HEK293T (cell line): ENCODE measurements at places on chromosomes 1 and 21.

DNA sequence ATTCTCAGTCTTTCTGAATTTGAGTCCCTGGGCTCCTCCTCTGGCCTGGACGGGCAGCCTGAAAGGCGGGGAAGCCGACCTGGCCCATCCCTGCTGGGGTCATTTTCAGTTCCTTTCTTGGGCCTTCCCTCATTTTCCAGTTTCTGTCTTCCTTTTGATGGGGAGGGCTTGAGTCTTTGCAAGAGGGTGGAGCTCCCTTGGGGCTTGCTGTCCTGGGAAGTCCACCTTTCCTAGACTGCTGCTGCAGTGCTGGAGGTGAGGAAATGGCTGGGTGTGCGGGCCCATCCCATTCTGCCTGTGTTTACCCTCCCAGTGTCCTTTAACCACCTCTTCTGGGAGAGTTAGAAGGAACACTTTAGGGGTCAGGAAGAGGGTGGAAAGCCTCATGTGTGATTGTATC, 40.4 kb upstream of the SYNC start:
- no peak for DNase-seq

DNA sequence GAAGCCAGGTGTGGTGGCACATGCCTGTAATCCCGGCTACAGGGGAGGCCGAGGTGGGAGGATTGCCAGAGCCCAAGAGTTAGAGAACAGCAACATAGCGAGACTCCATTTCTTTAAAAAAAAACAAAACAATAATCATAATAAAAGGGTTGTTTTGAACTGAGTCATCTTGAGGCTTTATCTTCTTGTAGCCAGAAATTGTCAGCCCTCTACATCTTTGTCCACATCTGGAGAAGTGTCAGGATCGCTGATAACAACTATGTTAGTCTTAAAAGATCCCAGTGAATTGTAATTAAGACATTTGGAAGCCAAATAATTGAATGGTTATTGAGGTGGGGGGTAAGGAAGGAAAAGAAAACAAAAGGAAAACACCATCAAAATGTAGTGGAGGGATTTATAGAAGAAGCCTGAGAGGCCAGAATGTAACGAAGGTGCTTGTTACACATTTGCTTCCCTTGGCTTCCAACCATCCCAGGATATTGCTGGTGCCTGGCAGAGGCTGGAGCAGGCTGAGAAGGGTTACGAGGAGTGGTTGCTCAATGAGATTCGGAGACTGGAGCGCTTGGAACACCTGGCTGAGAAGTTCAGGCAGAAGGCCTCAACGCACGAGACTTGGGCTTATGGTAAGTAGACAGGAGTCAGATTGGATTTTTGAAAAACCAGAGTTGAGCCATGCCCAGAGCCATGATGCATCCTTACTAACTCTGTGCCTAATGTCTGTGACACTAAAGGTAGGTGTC, 52.5 kb upstream of the MTR start:
- DNase-seq: no peak

DNA sequence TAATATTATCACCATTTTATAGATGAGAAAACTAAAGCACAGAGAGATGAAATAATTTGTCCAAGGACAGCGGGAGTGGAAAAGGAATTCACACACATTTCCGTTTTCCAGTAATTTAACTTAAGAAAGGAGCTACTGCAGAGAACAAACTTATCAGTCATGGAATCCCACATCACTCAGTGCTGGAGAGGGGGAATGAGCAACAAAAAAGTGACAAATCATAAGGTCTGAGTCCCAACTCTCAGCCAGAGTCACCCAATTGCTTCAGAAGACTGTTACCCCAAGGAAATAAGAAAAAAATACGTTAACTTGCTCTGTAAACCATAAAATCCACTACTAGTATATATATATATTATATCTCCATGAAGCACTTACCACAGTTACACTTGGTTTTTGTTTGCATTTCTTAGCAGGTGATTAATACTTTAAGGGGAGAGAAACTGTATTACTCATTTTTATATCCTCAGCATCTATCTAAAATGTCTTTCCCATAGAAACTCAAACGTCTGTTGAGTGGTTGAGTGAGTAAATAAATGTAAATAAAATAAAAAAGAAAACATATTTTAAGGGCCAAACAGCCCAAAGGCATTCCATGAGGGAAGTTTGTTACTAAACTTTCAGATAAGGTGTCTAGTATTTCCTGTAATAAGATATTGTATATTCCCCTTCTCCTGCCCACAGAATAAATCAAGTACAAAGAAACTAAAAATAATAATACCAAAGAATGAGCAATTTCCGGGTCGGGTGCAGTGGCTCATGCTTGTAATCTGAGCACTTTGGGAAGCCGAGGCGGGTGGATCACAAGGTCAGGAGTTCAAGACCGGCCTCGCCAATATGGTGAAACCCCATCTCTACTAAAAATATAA, 76.8 kb downstream of the SLC45A1 start:
- DNase-seq: no peak

GRCh38 chr1:117556341-117556740, 49.5 kb upstream of the TENT5C start:
- DNase-seq: no peak

GRCh38 chr1:175520186-175520585, 223.2 kb downstream of the TNR start:
- no peak for DNase-seq

- DNase-seq: no peak
Observed at GRCh38 chr1:230216896-230217295, 149.9 kb downstream of the GALNT2 start.

- DNase-seq: peak; percentile 53
Observed at GRCh38 chr1:22665752-22666151, 12.7 kb downstream of the C1QB start.
